ENCODE measurements at places on chromosomes 1 and 21. TPM values are rescaled to one million over a fixed set of nuclear protein-coding genes. Genes with fewer than 3 reads are reported as not detected.

- no peak for DNase-seq
- no peak overlapping the region for H3K27ac ChIP-seq
- H3K4me1 ChIP-seq = no peaks in the 10 kb centered on the region
- H3K36me3 ChIP-seq = no peaks in the 10 kb centered on the region
Observed at GRCh38 chr1:243273506-243273905, 17.7 kb downstream of the SDCCAG8 start.

DNA sequence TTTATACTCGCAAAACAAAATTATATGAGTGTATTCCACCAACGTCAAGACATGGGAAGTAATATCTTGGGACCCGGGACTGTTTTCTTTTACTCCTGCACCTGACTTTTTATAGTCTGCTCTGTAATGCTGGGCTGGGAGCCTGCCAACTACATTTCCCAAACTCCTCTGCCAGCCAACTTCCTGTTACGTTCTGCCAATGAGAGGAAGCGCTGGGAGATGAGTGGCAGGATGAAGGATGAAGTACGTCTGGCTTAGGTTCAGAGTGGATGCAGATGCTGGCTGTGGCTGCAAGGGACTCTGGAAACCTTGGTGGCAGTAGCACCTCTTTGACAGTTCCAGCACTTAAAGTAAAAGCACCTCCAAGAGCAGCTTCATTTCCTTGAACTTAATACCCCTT lies 59.6 kb downstream of the USP24 start:
- no peak overlapping the region for H3K4me3 ChIP-seq
- H3K27ac ChIP-seq = no peak overlapping the region
- H3K36me3 ChIP-seq = no peaks in the 10 kb centered on the region
- H3K4me1 ChIP-seq = no peaks in the 10 kb centered on the region

DNA sequence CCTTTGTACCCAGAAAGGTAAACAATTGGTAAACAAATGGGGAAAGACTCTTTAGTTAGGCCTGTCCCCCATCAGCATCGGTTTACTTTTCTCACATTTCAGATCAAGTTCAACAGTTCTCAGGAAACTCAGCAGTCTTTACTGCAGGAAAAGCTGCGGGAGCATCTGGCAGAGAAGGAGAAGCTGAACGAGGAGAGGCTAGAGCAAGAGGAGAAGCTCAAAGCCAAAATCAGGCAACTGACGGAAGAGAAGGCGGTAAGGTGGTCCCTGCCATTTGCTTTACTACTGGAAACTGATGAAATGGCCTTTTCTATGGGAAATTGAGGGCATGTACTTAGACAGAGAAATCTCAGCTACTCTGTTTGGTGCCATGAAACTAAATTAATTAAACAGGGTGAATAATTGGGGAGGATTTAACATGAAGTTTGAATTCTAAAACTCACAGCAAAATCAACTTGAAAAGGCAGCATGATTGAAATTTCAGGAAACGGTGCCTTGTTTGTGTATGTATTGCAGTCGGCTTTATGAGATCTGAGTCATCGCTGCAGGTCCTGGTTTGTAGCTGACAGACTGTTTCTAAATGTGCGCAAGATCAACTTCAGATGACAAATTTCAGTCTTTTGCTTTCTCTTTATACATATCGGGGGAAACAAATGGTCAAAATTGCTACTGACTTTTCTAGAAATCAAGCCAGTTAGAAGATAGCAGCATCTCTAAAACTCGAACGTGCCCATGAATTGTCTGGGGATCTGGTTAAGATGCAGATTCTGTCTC lies 67.9 kb upstream of the EFHD2 start:
- no peaks in the 10 kb centered on the region for H3K27me3 ChIP-seq
- no peak overlapping the region for H3K4me3 ChIP-seq
- H3K4me1 ChIP-seq = no peaks in the 10 kb centered on the region
- H3K27ac ChIP-seq = peak overlapping the region; percentile 50
- no peaks in the 10 kb centered on the region for H3K36me3 ChIP-seq

GRCh38 chr21:25188677-25189079 lies 418.6 kb downstream of the MRPL39 start:
- no peaks in the 10 kb centered on the region for H3K4me1 ChIP-seq
- H3K4me3 ChIP-seq = no peak overlapping the region
- no peak overlapping the region for H3K27ac ChIP-seq
- no peak for DNase-seq
- H3K27me3 ChIP-seq = no peaks in the 10 kb centered on the region
- no peaks in the 10 kb centered on the region for H3K36me3 ChIP-seq

- peaks cover 7% of the 10 kb centered on the region for H3K4me1 ChIP-seq
- no peaks in the 10 kb centered on the region for H3K36me3 ChIP-seq
- H3K27me3 ChIP-seq = no peaks in the 10 kb centered on the region
Observed at GRCh38 chr21:14998784-14999183, 66.0 kb downstream of the NRIP1 start.

GRCh38 chr1:164768619-164769018 lies 209.6 kb downstream of the PBX1 start:
- H3K36me3 ChIP-seq = no peaks in the 10 kb centered on the region
- peak overlapping the region; percentile 92 for H3K27ac ChIP-seq
- H3K27me3 ChIP-seq = no peaks in the 10 kb centered on the region
- DNase-seq = peak; percentile 12
- H3K4me3 ChIP-seq = no peak overlapping the region

DNA sequence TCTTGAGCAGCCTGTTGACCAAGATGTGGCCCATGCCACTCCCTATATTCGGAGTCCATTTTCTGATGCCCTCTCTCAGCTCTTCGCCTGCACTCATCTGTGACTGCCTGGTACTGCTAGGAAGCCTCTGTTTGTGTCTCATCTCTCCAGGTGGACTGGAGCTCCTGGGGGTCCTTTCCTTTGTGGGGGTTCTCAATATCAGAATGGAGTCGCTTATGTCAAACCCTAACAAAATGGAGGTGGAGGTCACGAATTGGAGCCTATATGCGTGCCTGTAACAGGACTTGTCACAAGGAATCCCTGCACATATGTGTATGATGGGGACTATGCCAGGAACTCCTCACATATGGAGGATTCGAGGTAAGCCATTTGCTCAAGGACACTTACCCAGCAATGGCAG lies 46.7 kb upstream of the ATP5PO start:
- H3K27ac ChIP-seq = no peak overlapping the region
- H3K4me3 ChIP-seq = no peak overlapping the region

DNA sequence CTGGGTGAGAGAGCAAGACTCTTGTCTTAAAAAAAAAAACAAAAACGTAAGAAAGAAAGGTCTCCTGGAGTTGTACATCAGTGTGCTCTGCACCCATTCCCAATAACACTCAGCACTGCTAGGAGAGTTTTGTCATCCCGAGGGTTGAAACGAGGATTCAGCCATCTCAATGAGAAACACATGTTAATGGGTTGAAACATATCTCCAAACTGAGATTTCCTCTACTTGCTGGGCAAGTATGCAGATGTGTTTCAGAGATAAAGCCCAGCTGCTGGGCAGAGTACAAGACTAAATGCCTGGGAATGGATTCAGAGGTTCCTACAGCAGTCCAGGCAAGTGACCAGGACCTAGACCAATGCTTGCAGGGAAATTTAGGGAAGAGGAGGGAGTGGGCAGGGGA lies 2.6 kb upstream of the MFN2 start:
- H3K36me3 ChIP-seq = no peaks in the 10 kb centered on the region
- peaks cover 5% of the 10 kb centered on the region for H3K4me1 ChIP-seq
- H3K4me3 ChIP-seq = no peak overlapping the region
- no peak overlapping the region for H3K27ac ChIP-seq
- H3K27me3 ChIP-seq = no peaks in the 10 kb centered on the region

DNA sequence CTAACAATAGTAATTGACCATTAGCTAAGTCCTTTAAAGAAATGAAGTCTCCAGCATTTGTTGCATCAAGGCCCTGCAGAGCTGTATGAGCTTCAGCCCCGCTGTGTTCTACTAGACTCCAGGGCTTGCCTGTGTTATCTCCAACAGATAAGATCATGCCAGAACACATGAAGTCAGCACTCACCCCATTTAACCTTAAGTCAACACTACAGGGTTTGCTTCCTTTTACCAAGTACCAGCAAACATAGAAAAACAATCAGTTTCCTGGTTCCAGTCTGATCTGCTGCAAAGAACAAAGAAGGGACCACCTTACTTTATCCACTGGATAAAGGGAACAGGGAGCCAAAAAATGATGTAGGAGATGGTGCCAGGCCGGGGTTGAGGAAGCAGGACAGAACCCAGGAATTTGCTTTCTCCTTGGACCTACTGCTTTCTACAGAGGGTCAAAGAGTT lies 41.3 kb upstream of the ENAH start:
- H3K36me3 ChIP-seq = no peaks in the 10 kb centered on the region
- H3K4me3 ChIP-seq = no peak overlapping the region
- H3K27me3 ChIP-seq = no peaks in the 10 kb centered on the region
- H3K4me1 ChIP-seq = no peaks in the 10 kb centered on the region

DNA sequence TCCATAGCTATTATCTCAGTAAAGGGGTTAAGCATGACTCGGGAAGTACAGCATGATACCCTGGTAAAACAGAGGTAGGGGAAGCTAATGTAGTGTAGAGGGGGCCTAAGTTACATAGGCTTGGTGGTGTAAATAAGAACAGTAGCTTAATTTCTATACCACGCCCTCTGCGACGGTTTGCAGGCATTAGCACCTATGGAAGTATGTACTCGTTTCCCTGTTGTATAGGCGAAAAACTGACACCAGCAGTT lies 470 bp upstream of the NAXE start:
- no peak for DNase-seq
- no peaks in the 10 kb centered on the region for H3K36me3 ChIP-seq
- H3K4me1 ChIP-seq = no peaks in the 10 kb centered on the region
- no peaks in the 10 kb centered on the region for H3K27me3 ChIP-seq

DNA sequence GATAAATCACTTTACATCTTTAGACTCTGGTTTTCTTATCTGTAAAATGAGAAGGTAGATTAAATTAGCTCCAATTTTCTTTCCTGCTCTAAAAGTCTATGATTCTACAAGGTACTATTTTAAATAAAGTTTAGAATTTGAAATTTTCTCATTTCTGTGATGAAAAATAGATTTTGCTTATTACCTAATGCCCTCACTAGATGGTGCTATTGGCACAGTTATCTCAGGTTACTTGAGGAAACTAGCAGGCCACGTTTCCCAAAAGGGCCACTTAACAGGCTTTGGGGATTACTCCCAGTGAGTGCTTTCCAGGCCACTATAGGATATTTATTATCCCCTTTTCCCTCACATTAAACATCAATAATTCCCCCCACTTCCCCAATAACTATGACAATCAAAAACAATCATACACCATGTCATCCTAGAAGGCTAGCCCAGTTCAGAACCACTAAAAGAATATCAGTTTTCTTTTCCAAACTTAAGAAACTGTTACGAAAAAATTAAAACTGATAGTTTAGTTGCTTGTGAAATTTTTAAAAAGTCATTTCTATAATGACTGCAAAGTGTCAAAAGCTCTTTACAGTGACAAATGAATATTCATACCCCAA lies 30.6 kb downstream of the OMA1 start:
- H3K27ac ChIP-seq = peak overlapping the region; percentile 16
- peaks cover 6% of the 10 kb centered on the region for H3K4me1 ChIP-seq
- H3K27me3 ChIP-seq = no peaks in the 10 kb centered on the region
- no peaks in the 10 kb centered on the region for H3K36me3 ChIP-seq

DNA sequence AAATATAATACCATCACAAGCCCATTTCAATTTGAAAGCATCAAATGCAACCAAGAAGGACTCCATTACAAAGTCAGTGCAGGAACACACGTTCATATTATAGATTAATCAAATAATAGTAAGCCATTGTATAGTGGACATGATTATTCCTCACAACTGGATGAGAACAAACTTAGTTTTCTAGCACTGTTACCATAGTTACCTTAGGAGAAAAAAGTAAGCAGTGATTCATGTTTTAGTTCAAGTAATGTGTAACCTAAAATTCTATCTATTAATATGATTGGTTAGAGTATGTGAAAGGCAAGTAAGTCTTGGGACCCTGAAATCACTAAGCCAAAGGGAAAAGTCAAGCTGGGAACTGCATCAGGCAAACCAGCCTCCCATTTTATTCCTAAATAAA lies 15.2 kb downstream of the SSX2IP start:
- no peaks in the 10 kb centered on the region for H3K4me1 ChIP-seq
- H3K36me3 ChIP-seq = no peaks in the 10 kb centered on the region
- no peaks in the 10 kb centered on the region for H3K27me3 ChIP-seq
- no peak overlapping the region for H3K27ac ChIP-seq

GRCh38 chr21:36171336-36171735 lies 14.7 kb downstream of the DOP1B start:
- H3K4me3 ChIP-seq = no peak overlapping the region
- no peak for DNase-seq
- H3K36me3 ChIP-seq = no peaks in the 10 kb centered on the region
- no peak overlapping the region for H3K27ac ChIP-seq

DNA sequence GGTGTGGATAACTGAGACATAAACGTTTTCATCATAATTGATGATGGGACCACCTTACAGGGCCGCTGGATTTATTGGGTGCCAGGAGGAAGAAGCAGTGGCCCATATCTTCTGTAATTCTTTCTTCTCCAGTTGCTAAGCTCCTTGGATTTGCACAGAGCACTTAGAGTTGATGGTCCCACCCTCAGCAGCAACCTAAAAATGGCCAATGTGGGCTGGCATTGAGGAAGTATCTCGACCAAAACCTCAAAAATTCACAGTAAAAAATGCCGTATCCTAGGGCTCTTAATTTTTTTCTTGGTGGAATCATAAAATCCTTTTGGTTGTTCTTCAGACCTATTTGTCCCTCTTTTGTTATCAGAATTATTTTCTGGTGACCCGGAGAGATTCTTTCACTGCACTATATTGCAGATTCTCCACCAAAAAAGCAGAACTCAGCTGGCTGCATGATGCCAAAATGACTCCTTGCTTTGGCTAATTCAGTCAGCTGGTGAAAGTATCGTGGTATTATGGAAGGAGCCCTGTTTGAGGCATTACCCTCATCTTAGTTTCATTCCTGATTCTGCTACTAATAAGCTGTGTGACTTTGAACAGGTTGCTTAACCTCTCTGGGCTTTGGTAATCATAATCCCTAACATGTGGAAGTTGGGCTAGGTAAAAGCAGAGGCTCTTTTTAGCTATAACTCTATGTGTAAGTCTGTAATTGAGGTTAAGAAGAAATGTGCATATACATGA lies 27.6 kb downstream of the KIRREL1 start:
- H3K27ac ChIP-seq = peak overlapping the region; percentile 99
- no peak overlapping the region for H3K4me3 ChIP-seq
- H3K4me1 ChIP-seq = peaks cover 27% of the 10 kb centered on the region

DNA sequence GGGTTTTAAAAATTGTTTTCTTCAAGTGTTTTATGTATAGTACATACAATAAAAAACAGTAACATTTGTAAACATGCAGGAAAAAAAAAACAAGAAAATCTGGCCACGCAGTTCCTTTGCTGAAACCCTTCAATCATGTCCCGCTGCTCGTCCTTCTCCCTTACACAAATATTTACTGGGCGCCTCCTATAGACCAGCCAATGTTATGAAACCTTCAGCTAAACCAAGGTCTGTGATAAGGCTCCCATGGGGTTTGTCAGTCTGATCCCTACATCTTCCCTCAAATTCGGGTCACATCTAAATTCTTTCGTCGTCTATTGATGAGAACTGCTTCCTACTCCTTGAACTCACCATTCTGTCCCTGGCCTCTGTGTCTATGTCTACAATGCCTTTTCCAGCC lies 583.9 kb downstream of the SMYD3 start:
- no peaks in the 10 kb centered on the region for H3K27me3 ChIP-seq
- no peak overlapping the region for H3K4me3 ChIP-seq
- H3K27ac ChIP-seq = no peak overlapping the region
- H3K36me3 ChIP-seq = no peaks in the 10 kb centered on the region
- H3K4me1 ChIP-seq = no peaks in the 10 kb centered on the region

The MNDA gene
- 6.9 TPM for total RNA-seq

The INAVA gene
- 1.5 TPM for total RNA-seq

The PLA2G2F gene
- 0.07 TPM for total RNA-seq

The WNT3A gene
- not detected for total RNA-seq

The CD5L gene
- total RNA-seq = not detected

The SLC35F3 gene
- total RNA-seq = 0.62 TPM

The TBX15 gene
- 0.21 TPM for total RNA-seq

The PYCR2 gene
- total RNA-seq = 19.5 TPM
